ENCODE measurements at places on chromosomes 2 and 18.

- DNase-seq = no peak
These were observed 50.8 kb upstream of the FANCL start for GRCh38 chr2:58291726-58292438.

DNA sequence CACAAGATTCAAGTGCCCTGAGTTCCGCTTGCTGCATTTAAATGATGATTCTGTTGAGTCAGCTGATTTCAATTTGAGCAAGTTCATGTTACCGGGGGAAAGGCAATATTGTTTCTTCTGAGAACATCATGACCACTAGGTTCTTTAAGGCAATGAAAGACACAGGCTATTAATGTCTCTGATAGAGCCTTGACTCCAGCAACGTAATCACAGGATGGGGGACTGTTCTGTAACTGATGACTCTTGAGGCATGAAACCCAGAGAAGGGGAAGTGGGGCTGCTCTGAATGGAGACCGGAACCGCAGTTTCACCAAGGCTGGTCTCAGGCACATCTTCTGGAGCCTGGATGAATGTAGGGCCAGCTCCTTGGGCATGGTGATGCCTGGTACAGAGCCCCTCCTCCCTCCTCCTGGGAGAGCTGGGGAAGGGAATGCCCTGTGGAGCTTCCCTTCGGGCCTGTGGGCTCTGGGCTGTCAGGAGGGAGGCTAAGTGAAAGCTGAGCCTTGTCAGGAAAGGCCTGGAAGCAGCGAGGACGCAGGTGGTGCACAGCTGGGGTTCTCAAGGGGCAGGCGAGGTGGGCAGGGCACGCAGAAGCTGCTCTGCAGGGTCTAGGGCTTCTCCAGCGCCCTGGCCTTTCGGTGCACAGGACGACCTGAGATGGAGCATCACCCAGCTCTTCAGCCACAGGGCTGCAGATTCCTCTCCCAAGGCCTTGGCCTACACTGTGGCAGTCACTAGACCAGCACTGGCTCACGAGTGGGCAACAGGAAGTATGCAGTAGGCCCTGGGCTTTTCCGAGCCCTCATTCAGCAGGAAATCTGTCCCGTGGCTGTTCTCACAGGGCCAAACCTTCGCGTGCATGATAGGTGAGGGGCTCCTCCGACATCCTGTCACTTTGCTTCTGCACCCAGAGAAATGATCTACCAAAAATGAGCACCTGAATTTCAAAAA is 36.6 kb upstream of the PRLH start:
- DNase-seq = no peak

GRCh38 chr2:67719351-67719750 is 322.2 kb downstream of the ETAA1 start:
- DNase-seq = no peak

- no peak for DNase-seq
These were observed 21.0 kb downstream of the PNPT1 start for GRCh38 chr2:55672630-55673029.

- no peak for DNase-seq
These were observed 71.2 kb upstream of the SEC11C start for GRCh38 chr18:59068276-59069071.

GRCh38 chr18:25630682-25631081 is 278.7 kb upstream of the ZNF521 start:
- no peak for DNase-seq

DNA sequence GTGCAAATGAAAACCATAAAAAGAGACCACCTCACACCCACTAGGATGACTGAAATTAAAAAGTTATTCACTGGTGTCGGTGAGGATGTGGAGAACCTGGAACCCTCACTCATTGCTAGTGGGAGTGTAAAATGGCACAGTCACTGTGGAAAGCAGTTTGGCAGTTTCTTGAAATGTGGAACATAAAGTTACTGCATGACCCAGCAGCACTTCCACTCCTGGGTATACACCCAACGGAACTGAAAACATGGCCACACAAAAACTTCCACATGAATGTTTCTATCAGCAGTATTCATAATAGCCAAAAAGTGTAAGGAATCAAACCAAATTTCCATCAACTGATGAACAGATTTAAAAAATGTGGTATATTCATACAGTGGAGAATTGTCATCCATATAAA is 65.1 kb upstream of the SLC66A3 start:
- DNase-seq = no peak

DNA sequence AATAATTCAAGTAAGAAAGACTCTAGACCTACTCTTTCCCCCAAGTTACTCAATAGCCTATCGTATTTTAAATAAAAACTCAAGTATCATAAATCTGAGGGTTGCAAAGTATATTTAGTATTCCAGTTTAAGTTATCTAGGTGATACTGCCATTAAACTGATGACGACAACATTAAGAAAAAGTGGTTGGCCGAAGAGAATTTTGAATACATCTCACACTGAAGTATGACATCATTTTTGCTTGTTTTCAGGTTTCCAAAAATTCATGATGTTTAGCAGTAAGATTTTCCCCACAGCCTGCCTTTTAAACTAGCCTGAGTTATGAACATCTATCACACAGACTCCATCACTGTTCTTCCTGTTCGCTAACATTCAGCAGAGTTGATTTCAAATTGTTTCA is 102.1 kb upstream of the RAB27B start:
- DNase-seq = no peak

GRCh38 chr2:65031341-65032018 is 24.7 kb upstream of the CEP68 start:
- DNase-seq = no peak

DNA sequence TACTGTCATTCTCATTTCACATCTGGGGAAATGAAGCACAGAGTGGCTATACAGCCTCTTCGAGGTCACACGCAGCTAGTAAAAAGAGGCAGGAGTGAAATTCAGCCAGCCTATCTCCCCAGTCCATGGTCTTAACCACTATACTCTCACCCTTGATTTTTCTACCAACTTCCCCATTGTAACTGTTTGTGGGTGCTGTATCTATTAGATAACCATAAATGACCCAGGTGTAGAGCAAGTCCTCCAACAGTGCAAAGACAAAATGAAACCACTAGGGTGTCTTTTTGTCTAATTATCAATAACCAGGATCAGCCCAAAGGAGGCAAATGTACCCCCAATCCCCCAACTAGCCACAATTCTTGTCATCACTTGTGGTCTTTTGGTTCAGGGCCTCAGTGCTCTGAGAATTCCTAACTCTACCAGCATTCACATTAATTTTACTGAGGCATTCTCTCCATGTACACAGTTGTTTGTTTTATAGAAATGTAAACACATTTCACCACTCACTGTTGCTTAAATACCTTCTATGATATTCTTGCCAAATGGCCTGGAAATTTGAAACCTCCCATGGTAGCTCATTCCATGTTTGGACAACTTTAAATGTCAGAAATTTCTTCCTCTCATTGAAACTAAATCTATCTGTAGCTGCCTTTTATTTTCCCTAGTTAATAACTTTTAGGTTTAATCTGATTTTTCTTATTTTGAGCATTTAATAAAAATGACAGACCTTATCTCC is 58.7 kb downstream of the SLC40A1 start:
- no peak for DNase-seq

GRCh38 chr2:187469538-187469937 is 21.5 kb upstream of the CALCRL start:
- DNase-seq = no peak

GRCh38 chr2:43542285-43542933 is 53.4 kb downstream of the THADA start:
- peak; percentile 69 for DNase-seq

GRCh38 chr18:55781481-55781957 is 193.5 kb upstream of the TCF4 start:
- peak; percentile 92 for DNase-seq

GRCh38 chr2:113184531-113185230 is 10.9 kb downstream of the PSD4 start:
- DNase-seq = no peak

- DNase-seq = no peak
These were observed 624.3 kb upstream of the FANCL start for GRCh38 chr2:58865436-58865835.

DNA sequence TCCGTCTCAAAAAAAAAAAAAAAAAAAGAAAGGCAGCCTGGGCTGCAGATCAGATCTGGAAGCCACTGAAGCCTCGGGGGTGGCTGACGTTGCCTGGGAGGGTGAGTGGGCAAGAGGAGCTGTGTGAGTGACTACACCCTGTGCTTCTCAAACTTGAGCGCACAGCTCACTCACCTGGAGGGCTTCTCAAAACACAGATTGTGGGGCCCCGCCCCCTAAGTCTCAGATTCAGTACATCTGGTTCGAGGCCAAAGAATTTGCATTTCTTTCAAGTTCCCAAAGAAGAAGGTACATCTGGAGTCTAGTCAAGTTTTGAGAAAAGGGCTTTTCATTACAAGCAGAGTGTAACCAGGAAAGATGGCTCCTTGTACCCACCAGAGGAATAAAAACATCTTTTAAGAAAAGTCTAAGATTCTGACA is 97.7 kb upstream of the CAB39 start:
- no peak for DNase-seq

GRCh38 chr18:27970321-27970720 is 206.6 kb downstream of the CDH2 start:
- no peak for DNase-seq

- peak; percentile 32 for DNase-seq
These were observed 7.8 kb upstream of the IL1R2 start for GRCh38 chr2:101983928-101984327.

DNA sequence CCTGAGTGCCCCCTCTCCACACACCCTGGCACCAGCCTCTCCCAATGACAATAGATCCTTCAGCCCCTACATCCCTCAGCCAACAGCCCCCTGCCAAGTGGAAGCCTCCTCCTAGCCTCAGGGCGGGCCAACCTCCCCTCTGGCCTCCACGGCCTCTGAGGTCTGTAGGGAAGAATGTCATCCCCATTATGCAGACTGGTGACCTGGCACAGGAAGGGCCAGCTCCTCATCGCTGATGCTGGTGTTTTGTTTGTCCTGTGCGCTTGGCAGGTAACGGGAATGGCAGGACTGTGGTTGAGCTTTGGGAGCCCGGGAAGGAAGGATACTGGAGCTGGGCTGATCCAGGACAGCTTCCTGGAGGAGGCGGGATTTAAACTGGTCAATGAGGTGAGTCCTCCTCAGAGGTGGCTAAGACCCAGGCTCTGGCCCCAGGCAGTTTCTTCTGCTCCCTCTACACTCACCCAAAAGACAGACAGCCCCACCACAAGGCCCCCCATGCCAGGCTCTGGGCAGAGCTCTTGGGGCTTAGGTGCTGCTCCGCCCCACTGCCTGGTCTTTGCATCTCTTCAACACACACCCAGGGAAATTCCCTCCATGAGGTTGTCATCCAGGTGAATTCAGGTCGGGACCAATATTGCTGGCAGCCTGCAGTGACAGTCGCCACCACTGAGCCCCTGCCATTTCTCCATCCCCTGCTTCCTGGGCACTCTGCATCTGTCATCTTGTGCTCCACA is 75.2 kb upstream of the SMAD7 start:
- no peak for DNase-seq

DNA sequence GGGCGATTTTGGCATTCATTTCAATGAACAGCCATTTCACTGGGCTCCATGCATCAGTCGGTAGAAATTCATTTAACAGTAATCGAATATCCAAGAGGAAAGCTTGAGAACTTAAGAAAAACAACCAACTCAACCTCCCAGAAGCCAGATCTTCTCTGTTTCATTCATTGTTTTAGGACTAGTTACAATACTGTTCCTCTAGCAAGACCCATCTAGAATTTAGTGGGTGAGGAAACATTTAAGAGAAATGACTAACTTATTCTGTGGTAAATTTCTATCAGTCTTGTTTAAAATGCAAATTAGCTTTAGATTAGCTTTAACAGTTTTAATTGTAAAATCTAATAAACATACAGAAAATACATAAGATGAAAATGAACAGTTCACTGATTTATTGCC is 81.4 kb upstream of the SMAD7 start:
- DNase-seq = no peak

DNA sequence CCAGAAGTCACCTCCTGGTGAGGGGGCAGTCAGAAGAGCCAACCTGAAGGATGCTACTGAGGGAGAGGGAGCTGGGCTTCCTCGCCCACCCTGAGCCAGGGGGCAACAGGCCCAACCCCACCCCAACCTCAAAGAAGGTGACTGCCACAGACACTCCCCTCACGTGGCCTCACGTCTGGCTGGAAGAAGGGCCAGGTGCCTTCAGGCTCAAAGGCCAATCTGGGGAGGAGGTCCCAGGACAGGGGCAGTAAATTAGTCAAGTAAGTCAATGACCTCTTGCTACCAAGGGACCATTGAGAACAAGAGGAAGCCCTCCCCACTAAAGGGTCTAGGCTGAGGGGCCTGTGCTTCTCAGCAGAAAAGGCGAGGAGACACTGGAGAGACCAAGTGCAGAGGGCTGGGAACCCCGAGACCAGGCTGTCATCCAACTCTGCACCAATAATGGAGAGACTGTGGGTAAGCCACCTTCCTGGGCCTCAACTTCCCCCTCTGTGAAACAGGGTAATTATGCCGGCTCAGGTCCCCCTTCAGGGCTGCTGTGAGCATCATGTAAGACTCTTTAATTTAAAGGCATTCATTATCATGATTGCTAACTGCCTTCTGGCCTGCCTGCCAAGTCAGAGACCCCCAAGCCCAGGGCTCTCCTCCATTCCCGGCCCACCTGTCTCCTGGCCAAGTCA is 20.2 kb upstream of the TNS1 start:
- DNase-seq = no peak

Measured in dermis blood vessel endothelial cell (primary cell).